ENCODE measurements at places on chromosomes 12 and 14.

GRCh38 chr14:77649326-77649725, 32.9 kb upstream of the SPTLC2 start:
- DNase-seq: no peak

GRCh38 chr14:23696701-23697239, 60.6 kb downstream of the DHRS2 start:
- no peak for DNase-seq

GRCh38 chr12:92034858-92035401, 110.7 kb downstream of the BTG1 start:
- DNase-seq: peak; percentile 76

DNA sequence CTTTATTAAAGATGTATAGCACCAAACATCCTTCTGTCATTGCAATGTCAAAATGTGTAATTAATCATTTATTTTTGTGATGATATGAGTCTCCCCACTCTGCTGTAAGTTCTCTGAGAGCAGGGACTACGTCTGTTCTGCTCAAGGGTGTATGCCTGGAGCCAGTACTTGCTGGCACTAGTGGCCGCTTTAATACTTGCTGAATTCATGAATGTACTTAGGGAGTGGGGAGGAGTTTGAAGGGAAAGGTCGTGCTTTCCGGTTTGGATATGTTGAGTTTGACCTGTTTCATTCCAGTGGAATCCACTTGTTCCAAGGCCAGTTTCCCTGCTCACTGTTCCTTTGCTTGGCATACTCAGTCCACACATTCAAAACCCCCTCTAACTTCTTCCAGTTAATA, 1.9 kb upstream of the DCAF5 start:
- DNase-seq: peak; percentile 21

- DNase-seq: no peak
Observed at GRCh38 chr14:32531942-32532515, 202.9 kb downstream of the AKAP6 start.

GRCh38 chr12:93128332-93128707, 199.2 kb upstream of the EEA1 start:
- no peak for DNase-seq

DNA sequence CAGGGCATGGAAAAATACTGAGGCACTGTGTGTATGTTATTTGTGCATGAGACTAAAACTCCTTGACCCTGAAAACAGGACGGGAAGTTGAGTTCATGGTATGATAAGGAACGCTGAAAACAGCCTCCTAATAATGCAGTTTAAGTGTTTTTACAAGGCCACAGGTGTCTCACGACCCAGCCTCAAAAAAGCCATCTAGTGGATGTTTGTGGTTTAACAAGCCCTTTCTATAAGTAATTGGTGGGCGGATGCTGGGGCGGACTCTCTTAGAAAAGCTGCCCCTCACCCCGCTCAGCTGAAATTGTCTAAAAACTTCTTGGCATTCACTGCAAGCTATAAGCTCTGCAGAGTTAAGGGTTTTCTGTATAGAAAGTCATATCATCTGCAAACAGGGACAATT, 184.5 kb downstream of the NUBPL start:
- no peak for DNase-seq
